ENCODE measurements at places on chromosomes 2 and 18.

- DNase-seq: no peak
These were observed 58.0 kb downstream of the SRD5A2 start for GRCh38 chr2:31522786-31523185.

GRCh38 chr2:47935071-47935470 lies 28.8 kb upstream of the FBXO11 start:
- DNase-seq: no peak

DNA sequence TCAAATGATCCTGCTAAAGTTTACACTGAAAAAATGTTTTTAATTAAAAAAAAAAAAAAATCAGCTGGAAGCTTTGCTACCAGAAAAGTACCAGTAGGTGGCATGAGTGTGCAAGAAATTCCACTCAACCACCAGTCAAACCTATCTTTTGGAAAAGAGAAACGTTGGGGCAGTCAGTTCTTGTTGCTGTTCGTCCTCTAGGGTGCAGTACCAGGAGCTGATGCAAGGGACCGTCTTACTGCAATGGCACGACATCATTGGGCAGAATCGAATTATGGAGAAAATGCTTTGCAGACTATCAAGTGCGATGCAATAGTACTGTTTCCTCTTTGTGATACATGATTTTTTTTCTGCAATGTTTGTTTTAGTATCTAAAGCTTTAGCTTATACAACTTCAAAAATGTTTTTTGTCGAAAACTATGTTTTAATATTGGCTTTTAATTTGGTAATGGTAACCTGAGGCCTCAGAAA lies 18.3 kb downstream of the YPEL5 start:
- DNase-seq: peak; percentile 92

- DNase-seq: no peak
These were observed 66.8 kb downstream of the ZNF236 start for GRCh38 chr18:76889091-76889699.

GRCh38 chr2:203682688-203683130 lies 23.7 kb upstream of the CD28 start:
- peak; percentile 29 for DNase-seq

- DNase-seq: no peak
These were observed 691 bp downstream of the KYNU start for GRCh38 chr2:142878031-142878678.

- DNase-seq: no peak
These were observed 68.8 kb downstream of the DOK6 start for GRCh38 chr18:69469444-69469919.

Measured in GM03348 (cell line).